ENCODE measurements at places on chromosomes 2 and 18.
A peak's percentile ranks its signal among the peaks of the same experiment; 100 is the strongest.

GRCh38 chr2:15357922-15358321 lies 203.2 kb downstream of the NBAS start:
- DNase-seq: no peak

- DNase-seq: no peak
Observed at GRCh38 chr18:44602845-44603244, 77.8 kb upstream of the SETBP1 start.

DNA sequence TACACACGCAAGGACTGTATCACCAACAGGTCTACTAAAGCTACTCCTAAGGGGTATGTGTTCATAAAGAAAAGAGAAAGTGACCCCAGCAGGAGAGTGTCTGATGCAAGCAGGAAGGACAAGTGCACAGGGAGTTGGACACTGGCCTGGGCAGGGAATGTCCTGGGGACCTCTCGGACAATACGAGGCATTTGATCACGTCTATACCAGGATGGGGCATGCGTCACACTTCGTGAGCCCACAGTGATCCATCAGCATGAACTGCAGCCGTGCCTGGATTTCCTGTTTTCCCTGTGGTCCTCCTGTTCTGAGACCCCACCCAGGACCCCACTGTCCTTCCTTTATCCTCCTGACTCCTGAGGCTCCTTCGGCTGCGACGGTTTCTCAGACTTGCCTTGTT lies 113.9 kb downstream of the HDAC4 start:
- DNase-seq: peak; percentile 0

DNA sequence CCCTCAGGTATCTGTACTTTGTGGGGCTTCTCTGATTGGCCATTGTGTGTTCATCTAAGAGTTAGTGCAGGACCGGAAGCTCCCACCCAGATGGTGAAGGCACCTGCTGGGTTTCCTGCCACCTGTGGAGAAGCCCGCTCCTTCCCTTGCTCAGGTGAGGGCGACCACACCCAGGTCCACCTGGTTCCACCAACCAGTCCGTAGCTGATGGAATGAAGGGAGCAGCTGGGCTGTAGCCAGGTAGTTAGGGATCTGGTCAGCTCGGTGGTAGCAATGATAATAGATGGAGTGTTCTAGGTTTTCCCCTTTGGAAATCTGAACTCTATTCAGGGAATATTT lies 16.0 kb downstream of the SH3BP4 start:
- DNase-seq: no peak

GRCh38 chr2:106159866-106160785 lies 34.0 kb downstream of the UXS1 start:
- DNase-seq: peak; percentile 81

- no peak for DNase-seq
Observed at GRCh38 chr2:25473758-25474340, 132.1 kb upstream of the DNMT3A start.

Data from CD4-positive, alpha-beta T cell treated with Interleukin-6 for 4 hours (primary cell).